Activated T-cell treated with anti-CD3 and anti-CD28 coated beads for 1 hour (primary cell): ENCODE measurements at places on chromosomes 6 and 20.
A peak's percentile ranks its signal among the peaks of the same experiment; 100 is the strongest.

DNA sequence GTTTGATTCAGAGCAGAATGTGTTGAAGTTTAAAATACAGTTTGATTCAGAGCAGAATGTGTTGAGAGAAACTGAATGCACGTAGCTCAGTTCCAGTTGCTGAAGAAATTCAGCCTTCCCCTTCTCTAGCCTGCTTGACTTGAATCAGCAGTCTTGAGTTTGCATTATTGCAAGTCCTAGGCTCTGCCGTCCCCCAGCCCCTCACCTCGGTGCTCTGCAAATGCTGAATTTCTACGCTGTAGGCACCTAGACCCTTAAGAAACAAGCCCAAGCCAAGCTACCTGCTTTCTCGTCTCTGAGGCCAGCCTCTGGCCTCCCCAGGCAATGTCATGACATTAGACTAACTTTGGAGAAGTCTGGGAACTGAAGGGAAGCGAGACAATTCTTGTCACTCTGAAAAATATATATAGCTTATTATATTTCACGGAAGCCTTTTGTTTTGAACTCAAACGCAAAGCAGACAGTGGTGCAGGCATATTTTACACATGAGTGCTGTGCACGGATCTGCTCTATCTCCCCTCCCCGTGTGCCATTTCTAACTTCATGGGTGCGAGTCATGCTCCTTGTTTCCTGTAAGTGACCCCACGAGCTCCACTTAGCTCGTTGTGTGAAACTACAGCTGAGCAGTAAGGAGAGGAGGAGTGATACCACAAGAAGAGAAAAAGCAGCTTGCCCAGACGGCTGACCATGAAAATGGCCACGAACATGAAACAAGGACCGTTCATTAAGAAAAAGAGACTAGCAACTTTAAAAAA is 71.4 kb upstream of the DUSP22 start:
- DNase-seq: no peak

GRCh38 chr6:36020154-36020553 is 4.3 kb downstream of the SLC26A8 start:
- no peak for DNase-seq

DNA sequence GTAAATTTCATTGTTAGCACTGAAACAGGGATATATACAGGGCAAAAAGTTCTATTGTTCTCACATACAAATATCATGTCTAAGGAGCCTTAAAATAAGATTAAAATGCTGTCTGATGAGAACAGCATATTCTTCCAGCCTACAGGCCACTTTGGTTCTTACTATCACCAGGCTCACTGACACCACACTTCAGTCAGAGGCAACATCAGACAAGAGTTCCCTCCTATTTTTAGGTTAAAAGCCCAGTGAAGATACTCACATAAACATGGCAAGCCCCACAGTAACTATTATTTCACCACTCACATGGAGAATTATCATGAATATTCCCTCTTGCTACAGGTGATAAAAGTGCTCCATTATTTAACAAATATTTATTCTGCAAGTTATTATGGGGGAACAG is 175.8 kb downstream of the ISM1 start:
- DNase-seq: no peak

GRCh38 chr6:20778912-20779311 is 244.7 kb downstream of the CDKAL1 start:
- DNase-seq: no peak

DNA sequence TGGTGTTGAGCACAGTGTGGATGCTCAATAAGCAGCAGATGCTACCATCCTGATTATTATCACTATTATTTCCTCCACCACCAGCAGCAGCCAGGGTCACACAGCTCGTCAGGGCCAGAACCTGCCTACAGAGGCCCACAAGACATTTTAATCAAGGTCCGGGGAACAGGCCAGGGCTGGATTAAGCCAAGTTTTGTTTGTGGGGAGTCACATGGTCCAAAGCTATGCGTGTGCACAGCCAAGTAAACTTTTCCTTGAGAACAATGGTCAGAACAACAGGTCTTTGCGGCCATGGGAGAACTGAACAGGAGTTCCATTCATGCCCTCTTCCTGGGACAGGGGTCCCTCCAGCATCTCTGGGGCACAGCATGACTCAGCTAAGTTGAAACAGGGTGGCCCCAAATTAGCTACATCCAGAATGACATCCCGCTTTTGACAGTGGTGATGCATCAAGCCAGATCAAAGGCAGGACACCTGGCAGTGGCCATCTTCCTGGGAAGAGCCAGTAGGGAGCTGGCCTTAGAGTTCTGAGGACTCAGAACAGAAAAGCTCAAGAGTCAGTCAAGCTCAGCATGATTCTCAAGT is 11.7 kb downstream of the SNTA1 start:
- no peak for DNase-seq

GRCh38 chr20:47610945-47611250 is 109.2 kb downstream of the NCOA3 start:
- no peak for DNase-seq

- peak; percentile 85 for DNase-seq
Observed at GRCh38 chr6:26595669-26596269, 984 bp upstream of the ABT1 start.

GRCh38 chr6:108606250-108606690 is 45.6 kb downstream of the FOXO3 start:
- no peak for DNase-seq

GRCh38 chr6:23465912-23466311 is 660.1 kb upstream of the NRSN1 start:
- no peak for DNase-seq

DNA sequence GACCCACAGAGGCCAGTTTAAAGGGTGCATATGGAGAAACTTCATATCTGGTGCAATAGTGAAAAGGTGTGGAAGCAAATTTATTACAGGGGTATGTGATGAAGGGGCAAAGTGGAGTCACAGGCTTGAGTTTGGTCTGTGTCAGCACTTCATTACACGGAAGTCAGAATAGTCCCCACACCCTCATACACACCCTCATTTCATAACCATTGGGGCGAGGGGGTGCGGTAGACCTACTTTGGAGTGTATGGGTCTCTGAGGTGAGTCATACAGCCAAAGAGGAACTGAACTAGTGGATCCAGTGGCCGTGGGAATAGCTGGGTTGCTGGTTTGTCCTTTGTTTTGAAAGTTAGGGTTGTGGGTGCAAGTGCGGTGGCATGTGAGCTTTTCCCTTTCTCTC is 3.3 kb downstream of the TM9SF4 start:
- no peak for DNase-seq

DNA sequence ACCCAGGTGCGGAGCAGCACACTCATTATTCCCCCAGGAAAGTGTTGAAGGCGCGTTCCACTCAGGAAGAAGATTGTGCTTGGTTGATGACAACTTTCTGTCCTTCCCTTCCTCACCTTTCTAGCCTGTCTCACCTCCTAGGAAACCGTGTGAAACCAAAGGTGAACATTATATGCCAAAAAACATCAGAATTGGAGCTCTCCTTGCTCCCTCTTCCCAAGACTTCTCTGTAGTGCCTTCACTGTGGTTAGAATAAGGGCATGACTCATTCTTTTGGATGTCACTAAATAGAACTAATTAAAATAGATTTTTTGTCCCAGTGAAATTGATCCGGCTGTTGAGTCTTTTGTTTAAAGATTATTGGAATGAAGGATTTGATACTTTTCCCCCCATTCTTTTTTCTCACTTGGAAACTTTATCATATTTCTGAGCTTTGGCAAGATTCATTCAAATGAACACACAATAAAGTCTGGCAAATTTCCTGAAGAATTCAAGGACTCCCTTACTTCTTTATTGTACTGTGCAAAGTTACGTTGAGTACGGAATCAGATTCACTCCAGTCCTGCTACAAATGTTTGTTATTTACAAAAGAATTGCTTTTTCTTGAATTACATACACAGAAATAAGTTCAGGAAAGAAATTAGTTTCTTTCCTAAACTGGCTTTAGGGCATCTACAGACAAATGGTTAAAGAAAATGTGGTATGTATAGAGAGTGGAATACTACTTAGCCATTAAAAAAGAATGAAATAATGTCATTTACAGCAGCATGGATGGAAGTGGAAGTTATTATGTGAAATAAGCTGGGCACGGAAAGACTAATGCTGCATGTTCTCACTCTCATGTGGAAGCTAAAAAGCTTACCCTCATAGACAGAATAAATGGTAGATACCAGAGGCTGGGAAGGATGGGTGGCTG is 142.8 kb upstream of the AKAP12 start:
- no peak for DNase-seq

DNA sequence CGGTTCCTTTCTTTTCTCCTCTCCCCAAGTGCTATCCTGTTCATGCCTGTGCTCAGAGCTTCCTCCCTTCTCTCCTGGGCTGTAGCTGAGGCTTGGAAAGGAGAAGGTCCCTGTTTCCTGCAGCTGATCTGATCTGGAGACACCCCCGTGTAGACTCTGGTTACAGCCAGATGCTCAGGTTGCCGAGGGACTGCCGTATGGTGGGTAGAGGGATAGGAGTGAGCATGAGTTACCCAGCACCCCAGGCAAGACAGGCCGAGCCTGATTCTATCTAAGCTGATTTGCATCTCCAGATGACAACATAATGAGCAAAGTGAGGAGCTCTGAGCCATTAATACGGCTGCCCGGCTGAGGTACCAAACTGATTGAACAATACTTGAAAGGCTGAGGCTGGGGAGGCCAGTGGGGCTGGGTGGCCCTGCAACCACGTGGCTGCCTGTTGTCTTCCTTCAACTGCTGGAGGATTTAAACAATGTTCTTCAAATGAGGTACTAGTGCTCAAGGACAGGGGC is 91.8 kb downstream of the ASXL1 start:
- DNase-seq: no peak

- no peak for DNase-seq
Observed at GRCh38 chr20:42432496-42433334, 757.0 kb downstream of the PTPRT start.

GRCh38 chr6:53399027-53399344 is 50.2 kb upstream of the ELOVL5 start:
- DNase-seq: no peak

- DNase-seq: no peak
Observed at GRCh38 chr20:3843490-3843889, 3.1 kb upstream of the MAVS start.

GRCh38 chr20:62949153-62949821 is 3.2 kb upstream of the SLC17A9 start:
- DNase-seq: no peak

- no peak for DNase-seq
Observed at GRCh38 chr6:64103480-64103879, 467.9 kb downstream of the PHF3 start.

GRCh38 chr6:39294133-39294532 is 20.1 kb downstream of the KCNK17 start:
- DNase-seq: no peak

GRCh38 chr20:23298926-23299672 is 51.5 kb upstream of the NXT1 start:
- DNase-seq: no peak

GRCh38 chr6:155497273-155497672 is 41.6 kb upstream of the NOX3 start:
- DNase-seq: no peak

DNA sequence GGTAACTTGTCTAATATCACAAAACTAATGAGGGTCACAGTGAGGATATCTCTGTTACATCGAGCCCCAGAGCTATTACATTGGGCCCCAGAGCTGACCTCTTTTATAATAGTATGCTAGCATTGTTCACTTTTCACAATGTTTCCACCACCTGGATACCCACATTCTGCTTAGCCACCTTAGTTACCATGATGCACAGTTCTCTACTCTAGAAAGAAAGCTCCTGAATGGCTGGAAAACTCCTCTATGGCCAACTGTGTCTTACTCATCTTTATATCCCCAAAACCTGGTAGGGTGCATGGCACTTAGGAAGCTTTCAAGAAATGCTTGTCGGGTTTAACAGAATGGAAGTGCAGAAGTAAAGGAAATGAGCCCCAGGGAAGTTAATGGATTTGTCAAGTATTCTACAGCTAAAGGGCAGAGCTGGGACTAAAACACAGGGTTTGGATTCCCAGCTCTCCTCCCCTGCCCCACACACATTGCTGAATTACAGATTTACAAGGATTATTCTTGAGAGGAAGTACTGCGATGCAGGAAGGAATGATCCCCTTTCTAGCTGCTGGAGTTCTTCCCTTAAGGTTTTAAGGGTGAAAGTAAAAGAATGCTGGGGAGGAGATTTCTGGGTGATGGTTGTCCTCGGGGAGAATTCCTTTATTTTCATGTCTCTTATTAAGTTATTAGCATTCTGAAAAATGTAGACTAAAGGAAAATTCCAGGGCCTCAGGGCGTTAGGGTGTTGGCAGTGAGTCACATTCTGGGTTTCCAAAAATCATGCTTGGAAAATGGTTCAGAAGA is 16.1 kb upstream of the HINT3 start:
- DNase-seq: no peak

DNA sequence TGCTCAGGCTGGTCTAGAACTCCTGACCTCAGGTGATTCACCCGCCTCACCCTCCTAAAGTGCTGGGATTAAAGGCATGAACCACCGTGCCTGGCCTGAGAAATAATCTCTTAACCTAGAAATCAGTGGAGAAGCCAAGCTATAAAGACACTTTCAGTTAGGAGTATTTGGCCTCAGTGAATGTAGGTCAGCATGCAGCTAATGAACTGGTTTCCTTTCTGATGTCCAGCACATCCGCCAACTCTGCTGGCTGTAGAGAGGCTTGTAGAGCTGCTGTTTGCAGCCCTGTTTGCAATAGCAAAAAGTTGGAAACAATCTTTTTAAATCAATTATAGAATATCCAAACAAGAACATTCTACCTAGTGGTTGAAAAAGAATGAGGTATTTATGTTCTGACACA is 42.4 kb upstream of the ELOVL5 start:
- DNase-seq: no peak

DNA sequence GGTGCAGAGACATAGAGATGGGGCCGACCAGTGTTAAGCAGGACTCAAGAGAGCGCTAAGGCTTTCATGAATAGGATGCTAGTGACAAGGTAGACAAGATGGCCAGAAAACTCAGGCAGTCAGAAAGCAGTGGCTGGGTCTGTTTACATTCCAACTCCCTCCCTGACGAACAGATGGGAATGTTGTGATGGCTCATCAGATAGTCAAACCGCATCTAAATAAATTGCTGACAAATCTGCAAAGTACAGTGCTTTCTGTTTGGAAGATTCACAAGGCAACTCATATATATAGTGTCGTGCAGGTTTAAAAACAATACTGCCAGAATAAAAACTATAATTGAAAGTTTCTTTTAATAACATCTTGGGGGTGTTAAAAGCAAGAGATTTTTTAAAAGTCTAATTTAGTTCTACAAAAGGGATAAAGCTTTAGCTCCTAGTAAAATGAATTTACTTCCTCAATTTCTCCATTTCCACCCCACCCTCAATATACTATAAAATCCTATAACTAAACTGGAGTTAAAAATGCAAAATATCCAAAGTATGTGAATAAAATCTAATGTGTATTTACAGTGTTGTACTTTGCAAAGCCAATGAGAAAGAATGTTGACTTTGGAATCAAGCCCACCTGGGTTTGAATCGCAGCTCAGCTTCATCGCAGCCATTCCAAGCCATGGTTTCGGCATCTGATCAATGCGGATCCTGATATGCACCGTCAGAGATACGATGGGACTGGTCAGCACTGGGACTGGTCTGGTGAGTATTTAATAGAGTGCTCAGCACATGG is 247.3 kb upstream of the PDE10A start:
- no peak for DNase-seq
